Cerebellum (tissue), 4 donors: ENCODE measurements at places on chromosomes 16 and 17.
A peak's percentile ranks its signal among the peaks of the same experiment; 100 is the strongest.

DNA sequence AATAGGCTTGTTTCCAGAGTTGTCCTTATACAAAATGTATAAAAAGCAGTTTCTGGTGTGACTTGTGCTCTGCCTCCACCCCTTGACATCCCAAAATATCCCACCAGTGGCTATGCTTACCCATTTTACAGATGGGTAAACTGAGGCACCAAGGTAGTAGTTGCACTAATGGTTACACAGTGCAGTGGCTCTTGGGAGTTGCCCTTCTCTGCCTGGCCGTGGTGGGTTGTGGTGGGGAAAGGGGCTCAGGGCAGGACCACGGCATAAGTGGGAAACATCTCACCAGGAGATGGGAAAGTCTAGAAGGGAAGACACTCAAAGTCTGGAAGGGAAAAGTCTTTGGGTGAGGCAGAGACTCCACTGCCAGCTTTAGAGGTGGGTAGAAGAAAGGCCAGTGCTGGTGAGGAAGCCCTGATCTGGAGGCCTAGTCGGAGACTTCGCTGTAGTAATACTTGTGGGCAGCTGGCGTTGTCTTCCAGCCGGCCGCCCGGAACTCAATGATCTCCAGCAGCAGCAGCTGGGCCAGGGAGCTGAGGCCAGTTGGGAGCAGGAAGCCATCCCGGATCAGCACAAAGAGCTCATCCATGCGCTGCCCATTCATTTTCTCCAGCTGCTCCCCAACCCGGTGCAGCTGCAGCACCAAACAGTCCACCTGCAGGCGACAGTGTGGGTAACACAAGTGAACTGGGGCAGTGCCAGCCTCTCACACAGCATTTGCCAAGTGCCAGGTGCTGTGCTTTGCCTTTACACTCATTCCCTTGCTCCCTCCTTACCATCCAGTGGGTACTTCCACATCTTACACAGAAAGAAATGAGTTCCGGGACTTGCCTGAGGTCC, 4.5 kb downstream of the MIF4GD start:
- DNase-seq: no peak

GRCh38 chr17:42347198-42347597, 41.0 kb downstream of the STAT3 start:
- DNase-seq: peak; percentile 67

DNA sequence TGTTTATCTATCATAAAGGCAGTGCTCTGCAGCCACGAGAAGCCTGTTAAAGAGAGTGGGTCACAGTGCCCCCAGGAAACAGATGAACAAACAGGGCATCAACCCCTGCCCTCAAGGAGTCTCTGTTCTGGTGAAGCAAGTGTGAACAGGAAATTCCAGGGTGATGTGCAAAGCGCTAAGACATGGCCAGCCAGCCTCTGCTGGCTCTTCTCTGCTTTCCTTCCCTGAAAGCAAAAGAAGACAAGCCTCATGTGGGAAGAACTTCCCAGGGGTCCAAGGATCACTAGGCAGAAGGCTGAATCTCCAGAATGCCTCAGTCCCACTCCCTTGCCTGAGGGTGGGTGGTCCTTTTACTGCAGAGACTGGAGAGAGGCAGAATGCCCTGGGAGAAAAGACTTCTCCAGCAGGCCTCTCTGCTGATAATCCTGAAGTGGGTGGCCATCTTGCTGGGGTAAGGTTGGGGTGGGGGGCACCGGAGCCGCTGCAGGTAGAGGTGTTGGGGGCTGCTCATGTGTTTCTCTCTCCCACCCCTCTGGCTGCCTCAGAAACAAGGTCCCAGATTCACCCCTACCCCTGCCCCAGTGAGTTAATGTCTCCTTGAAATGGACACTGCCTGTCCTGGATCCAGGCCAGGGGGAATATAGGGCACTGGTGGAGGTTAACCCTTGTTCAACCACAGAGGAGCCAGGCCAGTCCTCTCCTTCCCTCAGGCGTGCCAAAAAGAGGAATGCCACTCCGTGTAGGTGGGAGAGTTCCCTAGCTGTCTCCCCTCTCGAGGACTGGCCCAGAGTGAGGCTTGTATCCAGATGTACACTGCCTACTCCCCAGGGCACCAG, 2.4 kb downstream of the ANKRD13B start:
- no peak for DNase-seq

DNA sequence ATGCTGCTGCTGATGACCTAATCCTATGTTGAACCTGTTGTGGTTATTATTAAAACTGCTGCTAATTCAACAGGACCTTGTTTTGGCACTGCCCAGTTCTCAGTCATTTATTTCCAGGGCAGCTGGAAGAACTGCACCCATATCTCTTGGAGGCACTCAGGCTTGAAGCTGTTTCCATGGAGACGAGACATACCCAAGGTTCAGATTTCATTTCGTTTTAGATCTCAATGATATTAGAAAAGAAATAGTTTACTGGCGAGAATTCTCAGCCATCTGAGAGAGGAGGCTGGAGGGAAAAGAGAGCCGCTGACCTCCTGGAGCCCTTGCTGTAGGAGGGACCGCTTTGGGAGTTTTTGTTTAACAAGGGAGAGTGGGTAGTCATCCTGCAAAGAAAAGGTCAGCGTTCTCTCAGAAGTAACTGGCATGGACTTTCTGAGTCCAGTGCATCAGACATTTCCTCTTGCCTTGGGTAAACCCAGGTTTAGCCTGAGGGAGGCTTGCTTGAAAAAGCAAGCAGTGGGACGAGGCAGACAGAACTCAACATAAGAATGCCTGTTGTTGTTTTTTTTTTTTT, 75.4 kb downstream of the YPEL2 start:
- no peak for DNase-seq

GRCh38 chr17:82100502-82101298, 2.7 kb upstream of the FASN start:
- no peak for DNase-seq

- DNase-seq: no peak
These were observed 7.2 kb downstream of the SPACA3 start for GRCh38 chr17:32998887-32999228.

- no peak for DNase-seq
These were observed 88.3 kb upstream of the PLEKHM1 start for GRCh38 chr17:45578516-45579455.

- no peak for DNase-seq
These were observed 5.8 kb upstream of the MYO1D start for GRCh38 chr17:32882734-32883133.

DNA sequence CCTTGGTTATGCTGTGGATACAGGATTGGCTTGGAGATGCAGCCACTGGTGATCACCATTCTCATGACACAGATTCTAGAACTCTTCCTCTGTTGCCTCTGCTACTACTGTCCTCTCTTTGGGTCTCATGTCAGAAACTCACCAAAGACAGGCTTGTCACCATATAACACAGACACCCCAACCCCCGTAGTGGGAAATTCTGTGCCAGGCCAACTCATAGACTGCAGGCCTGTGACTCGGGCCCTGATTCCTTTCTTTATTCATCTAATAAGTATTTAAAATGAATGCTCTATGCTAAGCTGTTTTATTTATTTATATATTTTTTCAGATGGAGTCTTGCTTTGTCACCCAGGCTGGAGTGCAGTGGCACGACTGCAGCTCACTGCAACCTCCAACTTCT, 9.5 kb downstream of the CYB5D2 start:
- no peak for DNase-seq

DNA sequence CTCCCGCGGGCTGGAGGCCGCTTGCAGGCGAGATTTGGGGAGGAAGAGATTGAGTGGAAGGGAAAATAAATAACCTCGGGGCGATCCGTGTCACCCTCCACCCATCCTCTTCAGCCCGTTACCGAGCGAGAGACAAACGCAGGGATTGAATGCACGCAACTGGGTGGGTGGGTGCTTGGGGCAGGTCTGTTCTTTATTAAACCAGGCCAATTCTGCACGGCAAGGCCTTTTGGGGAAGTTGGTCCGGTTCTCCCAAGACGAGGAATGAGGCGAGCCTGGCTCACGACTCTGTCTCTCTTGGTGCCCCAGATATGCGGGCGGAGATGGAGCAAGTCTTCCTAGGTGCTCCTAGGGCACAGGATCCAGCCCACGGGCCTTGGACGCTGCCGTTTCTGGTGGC, 396 bp upstream of the HOXB7 start:
- DNase-seq: no peak

DNA sequence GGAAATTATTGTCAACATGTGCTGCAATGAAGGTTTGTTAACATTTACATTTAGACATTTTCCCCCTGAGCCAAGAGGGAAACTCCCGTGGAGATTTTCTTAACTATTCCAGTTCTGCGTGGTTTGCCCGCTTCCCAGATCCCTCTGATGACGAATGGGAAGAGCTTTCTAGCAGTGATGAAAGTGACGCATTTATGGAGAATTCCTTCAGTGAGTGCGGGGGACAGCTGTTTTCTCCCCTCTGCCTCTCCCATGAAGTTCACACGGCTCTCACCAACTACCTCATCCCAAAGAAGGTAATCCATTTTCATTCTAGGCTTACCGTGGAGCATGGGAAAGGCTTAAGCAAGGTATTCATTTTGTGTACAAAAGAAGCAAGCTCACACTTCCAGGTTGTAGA, 18.2 kb downstream of the HEATR3 start:
- no peak for DNase-seq
